Omental fat pad (tissue), 4 donors: ENCODE measurements at places on chromosomes 16 and 17.

DNA sequence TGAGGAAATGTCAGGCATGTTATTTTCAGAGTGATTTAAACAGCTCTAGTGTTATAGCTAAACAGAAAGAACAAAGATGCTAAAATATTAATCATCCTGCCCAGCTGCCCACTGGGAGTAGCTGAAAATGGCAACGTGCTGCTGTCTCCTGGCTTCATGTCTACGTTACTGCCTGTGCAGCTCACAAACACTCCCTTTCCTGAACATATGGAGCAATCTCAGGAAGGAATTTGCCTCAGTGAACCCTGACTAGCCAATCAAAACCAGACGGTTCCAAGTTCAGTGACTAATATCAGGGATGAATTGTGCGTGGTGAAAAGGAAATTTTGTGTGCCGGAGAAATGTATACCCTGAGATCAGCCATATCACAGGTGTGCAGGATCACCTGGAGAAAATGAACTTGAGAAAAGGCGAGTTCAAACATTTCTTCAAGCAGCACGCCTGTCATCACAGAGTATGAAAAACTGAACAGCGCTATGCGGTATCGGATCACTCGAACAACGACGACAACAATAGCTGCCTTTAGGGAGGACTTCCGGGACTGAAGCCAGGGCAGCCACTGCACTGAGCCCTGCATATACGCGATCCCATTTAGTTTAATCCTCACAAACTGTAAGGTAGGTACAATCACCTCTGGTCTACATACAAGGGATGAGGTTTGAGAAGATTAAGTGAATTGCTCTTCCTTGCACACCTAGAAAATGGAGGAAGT, 110.3 kb downstream of the STX8 start:
- DNase-seq, result no peak

DNA sequence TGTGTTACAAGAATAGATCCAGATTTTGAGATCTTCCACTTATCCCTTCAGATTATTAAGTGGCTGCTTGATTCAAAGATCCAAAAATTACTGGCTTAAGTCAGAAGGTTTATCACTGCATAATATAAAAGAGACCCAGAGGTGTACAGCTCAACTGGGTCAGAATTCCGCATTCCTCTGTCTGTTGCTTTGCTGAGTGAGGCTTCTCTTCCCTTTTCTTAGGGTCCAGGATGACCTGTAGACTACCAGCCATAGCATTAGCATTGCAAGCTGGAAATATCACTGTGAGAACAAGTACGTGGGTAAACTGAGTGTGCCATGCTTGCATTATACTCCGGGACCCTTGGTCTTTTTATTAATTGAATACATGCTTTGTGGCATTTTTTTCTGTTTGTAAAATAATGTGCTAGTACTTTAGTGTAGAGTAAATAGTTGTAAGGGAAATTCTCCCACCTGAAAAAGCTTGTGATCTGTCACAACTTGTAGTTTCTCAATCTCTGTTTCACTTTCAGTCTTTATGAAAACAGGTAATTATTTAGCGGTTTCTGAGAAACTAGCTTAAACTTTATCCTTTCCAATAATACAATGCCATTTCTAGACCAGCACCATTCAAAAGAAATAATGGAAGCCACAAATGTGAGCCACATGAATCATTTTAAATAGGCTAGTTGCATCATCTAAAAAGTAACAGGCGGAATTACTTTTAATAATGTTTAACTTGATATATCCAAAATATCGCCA, 61.6 kb downstream of the TNRC6C start:
- no peak for DNase-seq

DNA sequence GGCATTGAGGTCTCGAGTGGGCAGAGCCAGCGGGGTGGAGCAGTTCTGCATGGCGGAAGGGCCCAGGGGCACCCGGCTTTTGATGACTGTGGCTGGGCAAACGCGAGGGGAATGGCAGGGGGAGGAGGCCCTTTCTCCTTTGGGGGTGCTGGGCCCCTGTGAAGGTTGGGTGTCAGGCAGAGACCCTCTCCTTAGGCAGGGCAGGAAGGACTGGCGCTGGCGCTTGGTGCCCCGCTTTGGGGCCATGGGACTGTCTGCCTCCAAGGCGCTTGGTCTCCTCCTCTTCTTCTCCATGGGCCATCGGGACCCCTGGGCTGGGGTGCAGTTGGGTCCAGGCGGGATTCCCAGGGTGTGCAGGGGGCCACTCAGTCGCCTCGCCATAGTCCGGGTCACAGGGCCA, 12.8 kb upstream of the GFAP start:
- no peak for DNase-seq

DNA sequence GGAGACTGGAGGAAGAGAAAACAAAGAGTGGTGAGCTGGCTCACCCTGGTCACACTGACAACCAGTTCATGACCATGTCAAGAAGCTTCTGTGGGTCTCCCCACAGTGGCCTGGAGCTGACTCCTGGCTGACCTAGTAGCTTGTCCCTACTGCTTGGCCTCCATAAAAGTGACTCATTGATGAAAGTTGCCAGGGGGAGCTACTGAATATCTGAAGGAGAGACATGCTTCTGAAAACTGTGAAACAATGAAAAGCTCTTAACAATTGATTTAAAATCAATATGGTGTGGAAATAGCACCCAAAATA, 22.0 kb downstream of the SMPD3 start:
- DNase-seq, result no peak

- DNase-seq, result no peak
Observed at GRCh38 chr16:56999409-57000270, 10.3 kb downstream of the NLRC5 start.

DNA sequence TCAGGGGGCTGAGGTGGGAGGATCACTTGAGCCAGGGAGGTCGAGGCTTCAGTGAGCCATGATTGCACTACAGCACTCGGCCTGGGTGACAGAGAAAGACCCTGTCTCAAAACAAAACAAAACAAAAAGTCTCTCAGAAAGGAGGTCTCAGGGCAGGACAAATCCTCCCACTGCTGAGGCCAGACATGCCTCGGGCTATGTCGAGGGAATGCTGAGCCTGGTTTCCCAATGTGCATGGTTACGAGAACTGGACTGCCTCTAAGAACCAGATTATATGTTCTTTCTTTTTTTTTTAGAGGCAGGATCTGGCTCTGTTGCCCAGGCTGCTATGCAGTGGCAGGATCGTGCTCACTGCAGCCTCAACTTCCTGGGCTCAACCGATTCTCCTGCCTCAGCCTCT, 27.6 kb downstream of the TRAP1 start:
- no peak for DNase-seq

DNA sequence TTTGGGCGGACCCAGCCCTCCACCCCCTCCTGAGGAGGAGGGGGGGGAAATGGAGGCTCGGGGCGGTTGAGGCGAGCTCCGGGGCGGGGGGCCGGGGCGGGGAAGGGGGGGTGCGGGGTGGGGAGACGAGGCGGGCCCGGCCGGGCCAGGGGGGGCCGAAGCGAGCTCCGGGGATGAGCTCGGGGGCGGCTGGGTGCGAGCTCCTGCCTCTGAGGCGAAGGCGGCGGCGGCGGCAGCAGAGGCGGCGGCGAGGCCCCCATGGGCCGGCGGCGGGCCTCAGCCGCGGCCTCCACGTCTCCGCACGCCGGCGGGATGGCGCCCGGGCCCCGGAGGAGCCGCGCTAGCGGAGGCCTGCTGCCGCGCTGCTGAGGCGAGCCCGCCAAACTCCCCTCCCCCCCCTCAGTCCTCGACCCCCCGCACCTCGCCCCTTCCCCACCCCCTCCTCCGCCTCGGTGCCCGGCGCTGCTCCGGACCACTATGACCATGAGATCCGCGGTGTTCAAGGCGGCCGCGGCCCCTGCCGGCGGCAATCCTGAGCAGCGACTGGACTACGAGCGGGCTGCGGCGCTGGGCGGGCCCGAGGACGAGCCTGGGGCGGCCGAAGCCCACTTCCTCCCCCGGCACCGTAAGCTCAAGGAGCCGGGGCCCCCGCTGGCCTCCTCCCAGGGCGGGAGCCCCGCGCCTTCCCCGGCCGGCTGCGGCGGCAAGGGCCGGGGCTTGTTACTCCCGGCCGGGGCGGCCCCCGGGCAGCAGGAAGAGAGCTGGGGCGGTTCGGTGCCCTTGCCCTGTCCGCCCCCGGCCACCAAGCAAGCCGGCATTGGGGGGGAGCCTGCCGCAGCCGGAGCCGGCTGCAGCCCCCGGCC, 596 bp downstream of the MSL1 start:
- no peak for DNase-seq

- DNase-seq, result no peak
Observed at GRCh38 chr16:85166281-85166680, 54.0 kb upstream of the CIBAR2 start.

GRCh38 chr17:36849871-36850348, 87.4 kb upstream of the LHX1 start:
- no peak for DNase-seq

- no peak for DNase-seq
Observed at GRCh38 chr17:3693829-3694231, 2.1 kb downstream of the P2RX5 start.

DNA sequence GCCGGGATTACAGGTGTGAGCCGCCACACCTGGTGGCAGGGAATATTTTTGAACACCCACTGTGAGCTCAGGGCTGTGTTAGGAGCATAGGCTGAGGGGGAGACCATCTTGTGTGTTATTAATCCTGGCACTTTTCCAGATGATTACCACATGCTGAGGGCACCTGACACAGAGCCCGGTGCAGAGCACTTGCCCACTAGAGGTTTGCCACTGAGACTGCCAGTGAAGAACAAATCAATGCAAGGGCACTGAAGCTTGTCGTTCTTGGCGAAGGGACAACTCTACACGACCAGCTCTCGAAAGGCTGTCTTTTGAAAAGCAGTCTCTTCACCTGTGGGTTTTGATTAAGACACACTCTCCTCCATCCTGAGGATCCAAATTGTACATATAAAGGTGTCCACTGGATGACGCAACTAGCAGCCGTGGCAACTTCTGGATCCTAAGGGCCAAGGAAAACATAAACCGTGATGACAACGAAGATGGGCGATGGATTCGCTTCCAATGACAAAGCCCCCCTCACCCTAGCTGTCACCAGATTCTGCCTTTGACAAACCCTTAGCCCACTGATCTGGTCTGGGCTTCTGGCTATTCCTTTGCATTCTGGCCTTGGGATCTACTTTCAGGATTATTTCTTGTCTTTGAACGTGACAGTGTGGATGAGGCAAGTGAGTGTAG, 28.7 kb downstream of the WIPI1 start:
- no peak for DNase-seq

DNA sequence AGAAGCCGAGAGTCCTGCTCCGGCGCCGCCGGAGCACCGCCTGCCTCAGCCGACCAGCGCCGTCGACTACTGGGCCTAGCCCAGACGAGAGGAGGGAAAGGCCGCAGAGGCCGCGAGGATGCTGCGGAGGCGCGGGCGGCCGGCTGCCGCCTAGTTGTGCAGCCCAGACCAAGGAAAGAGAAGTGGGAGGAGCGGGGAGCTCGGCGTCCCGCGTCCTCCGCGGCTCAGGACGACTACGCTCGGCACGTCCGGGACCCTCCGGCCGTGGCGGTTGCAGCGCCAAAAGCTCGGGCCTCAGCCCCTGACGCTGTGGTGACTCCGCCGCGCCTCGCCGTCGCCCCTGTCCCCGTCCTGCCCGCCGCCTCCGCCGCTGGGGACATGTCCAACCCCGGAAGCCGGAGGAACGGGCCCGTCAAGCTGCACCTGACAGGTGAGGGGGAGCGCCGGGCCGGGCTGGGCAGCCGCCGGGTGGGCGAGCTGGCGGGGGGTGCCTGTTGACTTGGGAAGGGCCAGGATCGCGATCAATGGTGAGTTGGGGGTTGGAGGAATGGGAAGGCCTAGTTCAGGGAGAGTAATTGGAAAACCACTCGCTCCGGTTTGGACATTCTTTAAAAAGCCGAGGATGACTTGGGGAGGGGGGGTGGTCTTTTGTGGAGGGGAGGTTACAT, 37.7 kb downstream of the RNF135 start:
- no peak for DNase-seq

GRCh38 chr16:46812781-46813540, 18.0 kb downstream of the C16orf87 start:
- DNase-seq, result no peak

DNA sequence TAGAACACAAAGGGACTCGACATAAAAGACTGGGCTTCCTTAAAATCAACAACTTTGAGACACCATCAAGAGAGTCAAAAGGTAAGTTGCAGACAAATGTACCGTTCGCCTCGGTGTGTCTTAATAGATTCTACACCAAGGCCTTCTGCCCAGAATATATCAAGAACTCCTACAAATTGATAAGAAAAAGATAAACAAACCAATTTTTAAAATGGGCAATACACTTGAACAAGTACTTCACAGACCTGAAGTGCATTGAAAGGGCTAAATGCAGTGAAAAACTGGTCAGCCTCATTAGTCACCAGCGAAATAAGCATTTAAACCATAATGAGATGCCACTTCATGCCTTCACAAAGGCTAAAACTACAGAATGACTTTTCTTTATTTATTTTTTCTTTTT, 20.4 kb upstream of the BAHCC1 start:
- no peak for DNase-seq

DNA sequence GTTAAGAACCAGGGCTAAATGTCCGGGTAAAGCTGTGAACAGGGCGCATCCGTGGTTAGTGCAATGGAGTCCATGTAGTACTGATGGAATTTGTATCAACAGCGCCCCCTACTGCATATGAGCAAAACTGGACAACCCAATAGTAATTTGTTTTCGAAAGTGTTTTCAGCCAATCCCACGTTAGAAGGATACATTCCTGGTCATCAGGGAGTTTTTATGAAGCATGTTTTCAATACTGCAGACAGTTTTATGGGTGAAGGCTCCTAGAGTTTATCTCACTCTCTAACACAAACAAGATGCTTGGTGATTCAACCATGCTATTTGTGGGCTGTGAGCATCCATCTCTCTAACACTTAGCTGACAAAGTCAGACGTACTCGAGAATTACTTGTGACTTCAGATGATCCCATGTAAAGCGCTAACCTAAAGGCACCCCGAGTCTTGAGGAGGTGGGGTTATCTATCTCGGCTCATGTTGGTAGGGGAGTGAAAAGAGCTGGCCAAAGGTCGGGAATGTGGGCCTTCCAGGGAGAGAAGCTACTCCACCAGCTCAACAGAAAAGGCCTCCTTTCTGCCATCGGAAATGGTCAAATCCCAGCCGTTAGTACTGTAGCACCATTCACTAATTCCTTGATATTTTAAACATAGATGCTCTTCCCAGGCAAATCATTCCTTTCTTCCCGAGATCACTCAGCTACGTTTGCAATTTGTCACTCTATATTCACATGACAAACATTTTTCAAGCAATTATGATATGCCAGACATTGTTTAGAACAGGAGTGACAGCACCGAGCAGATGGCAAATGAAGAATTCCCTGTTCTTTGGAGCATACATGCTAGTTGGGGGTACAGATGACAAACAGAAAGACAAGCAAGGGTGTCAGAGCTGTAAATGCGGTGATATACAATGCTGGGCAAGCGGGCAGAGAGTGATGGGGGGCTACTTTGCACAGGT, 46.9 kb upstream of the HNF1B start:
- DNase-seq, result no peak
